ENCODE measurements at places on chromosomes 5 and 9.

GRCh38 chr9:105206496-105206820, 38.0 kb upstream of the SLC44A1 start:
- no peak for DNase-seq

GRCh38 chr5:88967633-88968585, 84.9 kb upstream of the MEF2C start:
- no peak for DNase-seq

GRCh38 chr5:119255571-119256356, 100.1 kb upstream of the TNFAIP8 start:
- no peak for DNase-seq

GRCh38 chr5:172351240-172351778, 67.7 kb upstream of the UBTD2 start:
- no peak for DNase-seq

DNA sequence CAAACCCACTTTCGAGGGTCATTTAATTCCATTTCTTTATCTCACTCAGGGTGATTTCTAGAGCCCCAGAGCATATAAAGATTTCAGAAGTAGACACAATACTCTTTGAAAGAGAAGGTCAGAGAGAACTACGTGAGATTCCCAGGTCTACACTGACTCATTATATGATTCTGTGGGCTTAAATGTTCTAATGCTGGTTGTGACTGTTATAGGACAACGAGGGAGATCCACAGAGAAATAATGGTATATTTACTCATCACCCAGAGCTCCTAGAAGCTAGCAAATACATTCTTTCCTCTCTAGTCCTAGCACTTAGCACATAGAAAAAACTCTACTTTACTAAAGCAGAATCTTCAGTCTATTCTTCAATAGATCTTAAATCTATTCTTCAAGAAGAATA, 39.4 kb upstream of the GRAMD2B start:
- DNase-seq: no peak

GRCh38 chr5:138102454-138103318, 18.9 kb downstream of the WNT8A start:
- no peak for DNase-seq

GRCh38 chr9:118362596-118362995, 658.4 kb downstream of the TLR4 start:
- DNase-seq: no peak

DNA sequence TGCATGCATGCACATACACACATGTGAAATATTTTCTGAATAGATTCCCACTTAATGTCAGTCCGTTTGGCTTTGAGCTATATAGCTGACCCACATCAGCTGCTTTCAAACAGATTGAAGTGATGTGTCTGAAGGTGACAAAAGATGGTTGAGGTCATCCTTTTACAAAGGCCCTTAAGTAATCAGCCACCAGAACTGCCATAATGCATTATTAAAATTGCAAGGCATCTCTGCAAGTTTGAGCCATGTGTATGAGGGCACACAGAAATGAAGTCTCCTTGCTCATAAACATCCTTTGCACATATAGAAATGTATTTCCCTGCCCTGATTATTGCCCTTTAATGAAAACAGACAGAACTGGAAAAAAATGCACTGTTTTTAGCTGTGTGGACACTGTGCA, 1043.0 kb upstream of the C9orf72 start:
- no peak for DNase-seq

- DNase-seq: no peak
Observed at GRCh38 chr9:134030821-134031470, 5.7 kb downstream of the BRD3OS start.

DNA sequence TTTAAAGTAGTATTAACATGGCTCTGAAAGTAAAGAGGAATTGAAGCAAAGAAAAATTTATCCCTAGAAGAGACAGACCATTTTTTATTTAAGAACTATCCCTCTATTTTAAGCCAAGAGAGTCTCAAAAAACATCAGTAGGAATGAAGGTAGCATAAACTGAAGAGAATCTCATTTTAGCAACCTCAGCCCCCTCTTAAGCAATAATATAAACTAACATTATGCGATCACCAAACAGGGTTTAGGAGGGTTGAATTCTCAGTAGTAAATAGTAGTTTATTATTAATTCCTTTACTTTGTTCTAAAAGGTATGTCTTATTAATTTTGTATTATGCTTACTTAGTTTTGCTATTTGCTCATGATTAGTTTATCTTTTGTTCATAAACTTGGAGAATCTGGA, 287.4 kb downstream of the CDK5RAP2 start:
- DNase-seq: no peak

- no peak for DNase-seq
Observed at GRCh38 chr9:107487521-107488374, 1.8 kb downstream of the KLF4 start.

- no peak for DNase-seq
Observed at GRCh38 chr5:98770209-98770910, 3.1 kb upstream of the RGMB start.

DNA sequence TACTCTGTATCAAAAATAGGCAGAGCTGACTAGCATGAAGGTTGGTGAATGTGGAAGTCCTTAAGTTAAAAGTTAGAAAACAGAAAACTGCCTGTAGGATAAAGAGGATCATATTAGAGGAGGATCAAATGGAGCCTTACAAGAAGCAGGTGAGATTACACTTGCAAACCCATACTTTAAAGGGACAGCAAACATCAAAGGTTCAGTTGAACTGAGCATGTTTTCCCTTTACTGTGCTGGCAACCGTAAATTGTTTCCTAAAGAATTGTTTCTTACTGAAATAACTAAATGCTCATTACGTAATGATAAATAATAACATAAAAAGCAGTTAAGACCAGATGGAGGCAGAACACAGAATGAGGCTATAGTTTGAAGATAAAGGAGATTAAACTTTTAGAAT, 465.3 kb upstream of the FTMT start:
- DNase-seq: no peak

DNA sequence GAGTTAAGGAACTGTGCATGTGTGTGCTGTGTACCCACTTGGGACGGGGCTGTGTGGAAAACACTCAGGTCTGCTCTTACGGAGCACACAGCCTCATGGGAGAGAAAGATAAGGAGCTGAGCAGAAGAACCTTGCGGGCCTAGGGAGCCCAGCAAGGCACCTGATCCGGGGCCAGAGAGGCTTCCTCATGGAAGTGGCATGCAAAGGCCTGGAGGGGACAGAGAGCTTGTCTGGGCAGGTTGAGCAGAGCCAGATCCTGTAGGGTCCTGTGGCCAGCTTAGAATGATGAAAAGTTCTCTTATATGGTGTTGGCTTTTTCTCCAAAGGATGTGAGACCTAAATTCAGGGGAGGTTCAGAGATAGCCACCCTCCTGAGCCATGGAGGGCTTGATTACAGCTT, 45.2 kb downstream of the NEK6 start:
- DNase-seq: no peak

GRCh38 chr9:2613730-2614271, 7.8 kb upstream of the VLDLR start:
- no peak for DNase-seq

- DNase-seq: no peak
Observed at GRCh38 chr5:69074664-69075521, 18.9 kb upstream of the SLC30A5 start.

DNA sequence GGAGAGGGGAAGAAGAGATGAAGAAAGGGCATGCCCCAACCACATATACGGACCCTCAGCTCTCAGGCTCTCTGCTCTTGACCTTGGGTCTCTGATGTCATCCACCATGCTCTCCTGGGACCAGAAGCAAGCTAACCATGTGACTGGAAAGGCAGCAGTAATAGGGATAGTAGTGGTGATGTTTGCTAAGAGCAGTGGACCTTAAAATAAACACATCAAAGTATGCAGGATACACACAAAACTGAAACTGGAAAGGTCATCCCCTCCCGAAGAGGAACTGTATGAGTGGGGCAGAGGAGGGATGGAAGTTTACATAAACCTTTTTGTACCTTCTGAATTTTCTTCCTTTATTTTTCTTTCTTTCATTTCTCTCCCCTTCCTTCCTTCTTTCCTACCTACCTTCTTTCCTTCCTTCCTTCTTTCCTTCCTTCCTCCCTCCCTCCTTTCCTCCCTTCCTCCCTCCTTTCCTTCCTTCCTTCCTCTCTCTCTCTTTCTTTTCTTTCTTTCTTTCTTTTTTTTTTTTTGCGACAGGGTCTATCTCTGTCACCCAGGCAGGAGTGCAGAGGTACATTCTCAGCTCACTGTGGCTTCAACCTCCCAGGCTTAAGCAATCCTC, 8.1 kb upstream of the PTPN3 start:
- no peak for DNase-seq

GRCh38 chr5:115599502-115599901, 2.8 kb downstream of the TICAM2 start:
- DNase-seq: no peak

DNA sequence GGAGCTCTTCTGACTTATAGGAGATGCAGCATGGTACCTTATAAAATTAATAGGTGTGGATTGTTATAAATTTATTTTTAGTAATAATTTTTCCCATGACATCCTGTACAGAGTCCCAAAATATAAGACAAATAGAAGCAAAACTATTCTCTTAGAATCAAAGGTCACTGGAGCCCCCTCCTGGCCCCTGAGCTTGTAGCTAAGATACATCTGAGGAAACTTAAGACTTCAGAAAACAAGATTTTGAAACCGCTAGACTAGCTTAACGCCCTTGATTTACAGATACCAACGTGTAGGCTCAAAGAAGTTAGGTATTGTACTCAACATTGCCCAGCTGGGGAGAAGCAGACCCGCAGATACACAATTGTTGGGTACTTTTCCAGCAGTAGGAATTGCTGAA, 45.7 kb upstream of the KCNN2 start:
- no peak for DNase-seq

DNA sequence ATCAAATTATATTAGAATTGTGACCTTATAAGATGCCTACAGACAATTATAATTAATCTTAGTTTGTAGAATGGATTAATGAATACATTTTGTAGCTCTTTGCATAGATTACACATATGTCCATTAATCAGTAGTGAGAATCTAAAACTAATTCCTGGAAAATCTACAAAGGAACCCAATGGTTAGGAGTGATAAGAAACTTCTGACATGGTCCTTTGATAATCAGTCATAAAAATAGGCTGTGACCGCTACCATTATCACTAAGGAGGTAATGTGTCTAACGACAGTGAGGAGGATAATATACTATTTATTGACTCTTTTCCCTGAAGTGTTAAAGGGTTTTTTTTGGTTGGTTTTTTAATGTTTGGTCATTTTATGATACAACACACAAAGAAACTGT, 46.6 kb downstream of the BNC2 start:
- no peak for DNase-seq

- DNase-seq: no peak
Observed at GRCh38 chr5:80036615-80037014, 1.5 kb downstream of the THBS4 start.

DNA sequence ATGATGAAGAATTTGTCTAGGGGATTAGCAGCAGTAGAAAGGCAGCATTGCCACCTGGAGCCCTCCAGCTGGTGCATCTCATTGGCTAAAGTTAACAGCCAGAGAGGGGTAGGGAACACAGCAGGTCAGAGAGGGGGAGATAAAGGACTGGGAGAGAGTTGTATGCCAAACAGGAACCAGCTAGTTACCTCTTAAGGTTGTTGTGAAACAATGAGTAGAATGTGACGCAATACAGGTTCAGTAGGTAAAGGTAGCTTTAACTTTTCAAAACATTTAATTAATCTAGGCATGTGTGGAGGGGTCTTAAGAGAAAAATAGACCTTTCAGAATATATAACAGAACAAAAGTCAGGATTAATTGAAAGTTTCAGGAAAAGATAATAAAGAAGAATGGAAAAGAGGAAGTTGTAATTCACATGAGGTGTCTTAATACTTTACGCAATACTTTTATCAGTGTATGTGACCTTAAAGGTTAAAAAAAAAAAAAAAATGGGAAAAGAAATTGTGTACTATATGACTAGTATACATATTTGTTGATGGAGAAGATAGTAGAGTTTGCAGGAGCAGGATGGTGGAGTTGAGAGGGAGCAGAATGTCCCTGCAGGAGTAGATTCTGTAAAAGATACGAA, 14.3 kb downstream of the FBXO38 start:
- no peak for DNase-seq

DNA sequence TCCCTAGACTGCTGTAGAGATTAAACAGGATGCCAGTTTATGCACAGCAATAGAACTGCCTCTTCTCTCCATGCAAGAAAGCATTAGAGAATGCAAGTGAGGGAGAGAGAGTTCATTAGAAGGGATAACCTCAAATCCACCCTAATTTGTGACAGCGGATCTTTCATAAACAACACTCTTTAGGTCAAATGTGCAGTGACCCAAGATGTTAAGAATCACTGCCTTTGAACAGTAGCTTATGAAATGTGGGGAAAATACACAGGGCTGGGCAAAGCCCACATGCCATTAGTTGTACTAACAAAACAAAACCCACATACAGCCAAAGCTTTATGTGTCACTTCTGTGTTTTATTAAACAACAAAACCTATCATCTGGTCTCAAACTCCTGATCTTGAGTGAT, 36.2 kb upstream of the POU4F3 start:
- no peak for DNase-seq

- DNase-seq: no peak
Observed at GRCh38 chr5:59756373-59757035, 137.0 kb downstream of the PDE4D start.

- no peak for DNase-seq
Observed at GRCh38 chr5:10591159-10591558, 27.3 kb downstream of the ANKRD33B start.

GRCh38 chr5:62587737-62588136, 9.1 kb downstream of the LRRC70 start:
- DNase-seq: no peak

GRCh38 chr5:14727428-14727865, 62.9 kb downstream of the OTULIN start:
- DNase-seq: peak; percentile 42

DNA sequence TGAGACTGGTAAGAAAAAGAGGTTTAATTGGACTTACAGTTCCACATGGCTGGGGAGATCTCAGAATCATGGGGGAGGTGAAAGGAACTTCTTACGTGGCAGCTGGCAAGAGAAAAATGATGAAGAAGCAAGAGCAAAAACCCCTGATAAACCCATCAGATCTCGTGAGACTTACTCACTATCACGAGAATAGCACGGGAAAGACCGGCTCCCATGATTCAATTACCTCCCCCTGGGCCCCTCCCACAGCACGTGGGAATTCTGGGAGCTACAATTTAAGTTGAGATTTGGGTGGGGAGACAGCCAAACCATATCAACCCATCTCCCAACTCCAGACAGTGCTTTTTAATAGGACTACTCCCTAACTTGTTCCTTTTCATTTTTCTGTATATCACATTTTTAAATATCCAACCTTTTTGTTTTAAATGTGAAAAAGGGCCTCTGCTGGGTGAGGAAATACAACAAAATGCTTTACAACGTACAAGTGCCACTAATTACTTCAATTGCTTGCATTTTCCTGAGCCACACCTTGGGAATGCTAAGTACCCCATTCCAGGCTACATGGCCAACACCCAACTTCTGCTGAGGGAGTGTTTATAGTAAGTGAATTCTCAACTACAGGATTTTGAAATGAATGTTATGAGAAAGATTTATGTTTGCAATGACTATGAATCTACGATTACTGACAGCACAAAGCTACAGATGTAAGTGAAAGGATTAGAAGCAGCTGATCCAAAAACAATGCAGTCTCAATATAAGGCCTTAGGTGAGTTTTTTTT, 294.1 kb upstream of the CD180 start:
- DNase-seq: no peak
